EH (cell line): ENCODE measurements at places on chromosomes 7 and 10.

GRCh38 chr10:105063796-105064195 is 422.7 kb downstream of the SORCS3 start:
- DNase-seq: peak; percentile 4

DNA sequence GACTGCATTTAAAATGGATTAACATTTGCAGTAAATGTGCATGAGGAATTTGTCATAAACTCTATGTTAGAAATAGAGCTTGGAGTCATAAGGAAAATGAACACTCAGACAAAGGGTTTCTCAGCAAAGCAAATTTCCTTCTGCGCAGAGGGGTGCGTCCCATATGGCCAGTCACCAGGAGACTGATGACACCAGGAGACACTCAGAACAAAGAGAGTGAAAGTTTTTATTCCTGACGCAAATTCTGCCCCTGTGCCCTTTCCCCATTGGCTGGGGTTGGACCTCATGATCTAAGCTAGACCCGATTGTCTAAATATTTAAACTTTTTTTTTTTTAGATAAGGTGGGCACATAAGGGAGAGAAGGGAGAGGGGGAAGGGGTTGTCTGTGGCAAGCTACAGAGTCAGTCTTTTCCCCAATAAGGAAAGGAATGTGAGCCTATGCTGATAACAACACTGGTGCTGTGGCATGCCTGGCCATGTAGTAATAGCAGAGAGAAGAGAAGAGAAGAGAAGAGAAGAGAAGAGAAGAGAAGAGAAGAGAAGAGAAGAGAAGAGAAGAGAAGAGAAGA is 202.0 kb downstream of the POM121L12 start:
- no peak for DNase-seq

GRCh38 chr7:148803094-148803493 is 81.0 kb downstream of the EZH2 start:
- DNase-seq: no peak

GRCh38 chr10:99325281-99325680 is 3.9 kb upstream of the CNNM1 start:
- no peak for DNase-seq

GRCh38 chr7:27112361-27112760 is 9.9 kb upstream of the HOXA2 start:
- no peak for DNase-seq

- peak; percentile 83 for DNase-seq
Measured at GRCh38 chr7:101953248-101953819, 135.9 kb downstream of the CUX1 start.

DNA sequence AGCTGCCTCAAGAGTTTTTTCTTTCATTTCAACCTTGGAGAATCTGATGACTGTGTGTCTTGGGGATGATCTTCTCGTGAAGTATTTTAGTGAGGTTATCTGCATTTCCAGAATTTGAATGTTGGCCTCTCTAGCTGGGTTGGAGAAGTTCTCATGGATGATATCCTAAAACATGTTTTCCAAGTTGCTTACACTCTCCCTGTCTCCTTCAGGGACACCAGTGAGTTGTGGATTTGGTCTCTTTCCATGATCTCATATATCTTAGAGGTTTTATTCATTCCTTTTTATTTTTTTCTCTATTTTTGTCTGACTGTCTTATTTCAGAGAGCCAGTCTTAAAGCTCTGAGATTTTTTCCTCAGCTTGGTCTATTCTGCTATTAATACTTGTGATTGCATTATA is 282.3 kb upstream of the CSTF2T start:
- DNase-seq: no peak

DNA sequence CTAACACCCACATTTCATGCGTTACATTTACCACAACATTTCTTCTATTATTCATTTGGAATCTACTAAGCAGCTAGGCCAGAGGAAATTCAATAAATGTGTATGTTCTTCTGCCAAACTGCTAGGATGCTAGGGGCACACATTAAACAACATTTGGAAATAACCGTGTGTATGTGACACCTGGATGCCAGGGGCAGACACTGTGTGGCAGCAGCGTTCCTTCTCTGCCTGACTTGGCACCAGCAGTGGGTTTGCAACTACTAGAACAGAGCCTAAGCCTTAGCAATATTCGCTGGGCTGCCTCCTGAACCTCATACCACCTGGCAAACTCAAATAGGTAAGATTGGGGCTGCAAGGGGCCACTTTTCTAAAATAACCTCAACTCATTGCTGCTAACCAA is 182.1 kb downstream of the CHCHD3 start:
- no peak for DNase-seq

DNA sequence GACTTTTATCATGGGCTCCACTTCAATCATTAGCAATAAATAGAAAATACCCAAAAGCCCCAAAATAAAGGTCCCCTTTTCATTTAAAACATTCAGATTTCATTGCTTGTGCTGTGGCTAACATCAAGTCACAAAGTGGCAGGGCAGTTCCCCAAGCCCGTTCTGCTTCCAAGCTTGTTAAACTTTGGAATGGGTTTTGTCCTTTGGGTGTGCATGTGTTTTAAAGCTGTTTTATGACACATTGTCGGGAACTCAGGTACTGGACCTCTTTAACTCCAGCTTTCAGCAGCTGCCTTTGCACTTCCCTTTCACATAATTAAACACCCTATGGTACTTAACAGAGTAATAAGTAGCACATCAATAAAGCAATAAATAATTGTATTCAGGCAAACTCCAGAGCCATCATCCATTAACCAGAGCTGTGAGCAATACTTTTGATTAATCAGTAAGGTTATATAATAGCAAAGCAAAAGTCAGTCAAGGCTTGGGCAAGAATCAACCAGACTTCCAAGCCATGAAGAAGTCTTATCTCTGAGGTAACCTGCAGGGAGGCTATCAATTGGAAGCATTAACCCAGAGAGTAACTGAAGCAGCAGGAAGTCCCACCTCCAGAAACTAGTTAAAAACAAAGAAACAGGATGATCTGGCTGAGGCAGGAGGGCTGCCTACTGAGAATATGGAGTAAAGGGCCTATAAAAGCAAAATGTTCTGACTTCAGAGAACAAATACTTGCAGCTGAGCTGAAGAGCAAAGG is 56.1 kb upstream of the ARID5B start:
- no peak for DNase-seq

DNA sequence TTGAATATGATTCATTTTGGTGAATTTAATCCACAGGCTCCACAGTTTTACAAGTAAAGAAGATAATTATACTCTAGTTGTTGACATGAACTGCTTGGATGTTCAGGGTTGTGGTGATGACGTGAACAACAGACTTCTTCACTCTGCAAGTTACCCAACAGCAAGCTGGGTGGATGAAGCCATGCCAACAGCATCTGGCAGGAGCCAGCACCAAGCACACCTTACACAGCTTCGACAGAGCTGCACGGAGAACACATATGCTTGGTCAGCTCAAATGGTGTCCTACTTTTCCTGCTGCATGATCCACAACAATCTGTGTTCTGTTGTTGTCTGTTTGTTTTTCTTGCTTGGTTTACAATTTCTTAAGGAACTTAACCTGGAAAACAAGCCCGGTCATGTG is 9.8 kb downstream of the NOD1 start:
- peak; percentile 43 for DNase-seq

GRCh38 chr10:76305930-76306615 is 874.6 kb downstream of the LRMDA start:
- no peak for DNase-seq

DNA sequence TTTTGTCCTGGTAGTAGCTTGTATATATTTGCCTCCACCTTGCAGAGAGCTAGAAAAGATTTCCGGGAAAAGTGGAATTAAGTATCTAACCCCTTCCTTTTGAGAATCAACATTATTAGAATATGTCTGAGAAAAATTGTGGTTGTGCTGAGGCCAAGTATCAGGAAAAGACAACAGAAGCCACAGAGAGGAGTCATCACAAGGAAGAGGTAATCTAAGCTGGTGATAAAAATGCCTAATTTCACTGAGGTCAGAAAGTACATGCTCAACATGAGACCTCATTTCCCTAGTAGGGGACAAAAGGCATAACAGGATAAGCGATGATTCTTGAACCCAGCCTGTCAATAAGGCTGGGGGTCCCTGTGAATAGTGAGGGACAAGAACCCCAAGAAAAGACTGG is 97.0 kb upstream of the PDE1C start:
- peak; percentile 50 for DNase-seq

DNA sequence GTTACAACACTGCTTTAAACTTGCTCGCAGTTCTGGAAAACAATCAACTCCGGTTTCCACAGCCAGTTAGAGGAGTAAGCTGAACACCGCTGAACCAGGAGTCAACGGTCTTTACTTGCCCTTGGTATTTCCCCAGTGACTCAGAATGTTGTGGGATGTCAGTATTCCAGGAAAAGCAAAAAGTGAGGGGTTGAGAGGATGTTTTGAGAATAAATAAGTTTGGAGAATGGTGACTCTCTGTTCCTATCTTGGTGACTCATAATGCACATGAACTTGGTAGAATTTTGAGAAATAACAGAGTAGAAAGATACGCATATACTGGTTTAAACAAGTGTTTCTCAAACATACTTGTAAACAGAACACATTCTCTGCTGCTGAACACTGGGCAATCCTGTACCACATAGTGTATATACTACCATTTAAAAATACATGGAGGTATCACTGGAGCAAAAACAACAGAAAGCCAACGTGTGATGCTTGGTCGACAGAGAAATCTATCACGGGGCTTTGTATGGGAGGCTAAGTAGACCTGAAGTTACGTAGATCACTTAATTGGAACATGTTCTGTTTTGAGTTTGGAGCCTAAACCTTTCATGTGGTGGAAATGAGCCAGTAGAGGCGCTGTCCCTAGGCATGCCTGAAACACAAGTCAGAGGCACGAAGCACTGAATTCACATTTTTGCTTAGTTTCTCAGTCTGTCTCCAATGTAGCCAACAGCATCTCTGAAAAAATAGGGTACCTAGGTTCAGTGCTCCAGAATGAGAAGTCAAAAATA is 534.3 kb downstream of the PARD3 start:
- peak; percentile 95 for DNase-seq

GRCh38 chr7:38054199-38054598 is 123.8 kb upstream of the STARD3NL start:
- no peak for DNase-seq

DNA sequence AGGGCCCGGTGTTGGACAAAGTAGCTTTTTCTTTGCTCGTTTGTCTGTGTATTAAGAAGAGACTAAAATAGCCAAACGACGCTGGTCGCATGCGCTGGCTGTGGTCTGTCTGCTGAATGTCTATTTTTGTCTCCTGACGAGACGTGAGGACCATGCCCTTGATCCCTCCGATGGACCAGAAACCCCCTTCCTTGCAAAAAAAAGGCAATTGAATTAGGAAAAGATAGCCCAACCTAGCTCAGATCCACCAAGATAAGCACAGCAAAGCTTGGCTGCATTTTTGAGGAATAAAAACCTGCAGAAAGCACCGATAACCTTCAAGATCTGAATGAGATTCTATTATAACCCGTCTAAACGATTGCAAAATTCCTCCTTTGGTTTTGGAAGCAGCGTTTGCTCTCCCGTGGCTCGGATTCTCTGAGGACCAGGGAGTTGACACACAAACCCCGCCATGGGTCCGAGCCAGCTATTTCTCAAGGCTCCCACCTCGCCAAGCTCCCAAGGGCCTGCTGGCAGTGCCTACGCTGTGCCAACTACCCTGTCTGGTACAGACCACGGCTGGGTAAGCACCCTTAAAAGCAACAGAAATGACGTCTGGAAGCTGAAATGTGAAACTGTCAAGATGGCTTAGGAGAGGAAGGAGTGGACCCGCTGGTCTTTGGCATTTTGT is 17.7 kb upstream of the TTYH3 start:
- DNase-seq: peak; percentile 26

DNA sequence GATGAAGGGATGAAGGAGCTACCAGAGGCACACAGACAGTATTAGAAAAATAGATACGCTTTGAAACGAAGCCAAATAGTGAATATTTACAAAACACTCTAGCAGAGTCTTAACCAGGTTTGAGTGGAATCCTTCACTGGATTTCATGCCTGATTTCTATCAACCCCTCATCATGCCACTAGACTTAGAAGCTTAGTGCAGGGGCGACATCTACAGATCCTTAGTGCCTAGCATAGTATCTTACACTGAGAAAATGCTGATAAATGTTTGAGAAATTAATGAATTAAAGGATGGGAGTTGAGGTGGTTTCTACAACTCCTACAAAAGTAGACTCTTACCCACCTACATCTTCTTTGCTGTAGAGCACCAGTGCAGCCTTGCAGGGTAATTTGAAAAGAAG is 54.7 kb upstream of the CCNJ start:
- DNase-seq: no peak

DNA sequence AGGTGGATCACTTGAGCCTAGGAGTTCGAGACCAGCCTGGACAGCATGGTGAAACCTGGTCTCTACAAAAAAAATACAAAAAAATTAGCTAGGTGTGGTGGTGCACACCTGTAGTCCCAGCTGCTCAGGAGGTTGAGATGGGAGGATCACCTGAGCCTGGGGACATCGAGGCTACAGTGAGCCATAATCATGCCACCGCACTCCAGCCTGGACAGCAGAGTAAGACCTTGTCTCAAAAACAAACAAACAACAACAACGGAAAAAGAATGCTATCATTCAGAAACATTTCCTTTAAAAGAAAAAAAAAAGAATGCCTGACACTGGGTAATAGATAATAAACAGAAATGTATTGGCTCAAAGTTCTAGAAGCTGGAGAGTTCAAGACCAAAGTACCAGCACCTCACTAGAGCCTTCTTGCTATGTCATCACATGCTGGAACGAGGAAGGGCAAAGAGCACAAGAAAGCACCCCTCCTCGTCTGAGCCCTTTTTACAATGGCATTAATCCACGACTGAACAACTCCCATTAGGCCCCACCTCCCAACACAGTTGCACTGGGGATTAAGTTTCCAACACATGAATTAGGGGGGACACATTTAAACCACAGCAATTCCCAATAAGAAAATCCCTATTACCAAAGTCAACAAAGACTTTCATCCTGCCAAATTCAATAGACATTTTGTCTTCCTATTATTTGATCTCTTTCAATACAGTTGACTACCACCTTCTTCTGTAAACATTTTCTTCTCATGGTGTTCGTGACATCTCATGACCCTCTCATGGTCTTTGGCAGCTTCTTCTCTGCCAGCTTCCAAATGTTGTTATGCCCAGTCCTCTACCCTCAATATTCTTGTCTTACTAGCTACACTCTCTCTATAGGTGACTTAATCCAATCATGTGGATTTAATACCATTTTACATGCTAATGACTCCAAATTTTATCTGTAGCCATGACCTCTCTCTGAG is 20.0 kb downstream of the AKR1D1 start:
- DNase-seq: no peak

GRCh38 chr7:101968720-101969466 is 151.5 kb downstream of the CUX1 start:
- DNase-seq: no peak

GRCh38 chr7:128886391-128887168 is 23.9 kb downstream of the ATP6V1F start:
- DNase-seq: no peak
